ENCODE measurements at places on chromosomes 1 and 21. TPM values are rescaled to one million over a fixed set of nuclear protein-coding genes. Genes with fewer than 3 reads are reported as not detected.

DNA sequence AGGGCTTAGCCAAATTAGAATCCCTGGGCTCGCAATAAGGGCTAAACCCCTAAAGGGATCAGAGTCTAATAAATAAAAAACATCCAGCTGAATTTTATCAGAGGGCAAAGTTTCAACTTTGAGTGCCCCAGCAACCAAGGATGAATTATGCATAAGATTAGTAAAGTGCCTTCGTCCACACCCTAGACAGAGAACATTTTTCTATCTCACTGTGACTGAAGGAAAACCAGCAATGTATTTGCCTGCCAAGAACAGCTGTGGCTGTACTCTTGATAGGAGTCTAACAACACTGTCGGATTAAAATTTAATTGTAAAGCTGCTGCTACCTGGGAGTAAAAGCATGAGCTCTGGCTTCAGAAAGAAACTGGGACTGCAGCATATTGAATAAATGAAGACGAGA, 23.3 kb downstream of the WNT2B start:
- DNase-seq, result no peak

DNA sequence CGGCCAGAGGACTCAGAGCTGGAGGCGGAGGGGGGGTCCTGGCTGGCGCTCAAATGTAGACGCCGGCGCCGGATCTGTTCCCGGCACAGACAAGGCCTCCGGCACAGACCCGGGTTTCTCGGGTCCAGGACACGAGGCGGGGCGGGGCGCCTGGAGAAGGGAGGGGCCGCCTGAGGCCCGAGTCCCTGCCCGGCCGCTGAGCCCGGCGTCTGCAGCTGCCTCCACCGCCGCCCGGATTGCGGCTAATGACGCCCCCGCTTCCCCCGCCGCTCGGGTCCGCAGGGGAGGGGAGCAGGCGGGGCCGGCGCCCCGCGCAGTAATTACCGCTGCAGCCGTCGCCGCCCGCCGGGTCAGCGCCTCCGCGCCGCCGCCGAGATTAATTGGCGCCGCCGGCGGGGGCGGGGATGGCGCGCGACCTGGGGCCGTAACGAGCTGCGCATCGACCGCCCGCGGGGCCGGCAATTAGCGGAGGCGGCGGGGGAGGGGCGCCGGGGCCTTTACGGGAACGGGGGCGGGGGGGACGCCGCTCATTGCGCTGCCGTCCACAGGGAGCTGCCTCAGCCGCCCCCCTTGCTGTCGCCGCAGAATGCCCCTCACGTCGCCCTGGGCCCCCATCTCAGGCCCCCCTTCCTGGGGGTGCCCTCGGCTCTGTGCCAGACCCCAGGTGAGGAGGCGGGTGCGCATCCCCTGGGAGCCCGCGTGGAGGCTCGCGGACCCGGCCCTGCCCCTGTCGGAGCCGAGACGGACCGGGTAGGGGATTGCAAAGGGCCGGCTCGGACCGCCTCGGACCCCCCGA, 17.3 kb downstream of the NOC2L start:
- no peak for DNase-seq

DNA sequence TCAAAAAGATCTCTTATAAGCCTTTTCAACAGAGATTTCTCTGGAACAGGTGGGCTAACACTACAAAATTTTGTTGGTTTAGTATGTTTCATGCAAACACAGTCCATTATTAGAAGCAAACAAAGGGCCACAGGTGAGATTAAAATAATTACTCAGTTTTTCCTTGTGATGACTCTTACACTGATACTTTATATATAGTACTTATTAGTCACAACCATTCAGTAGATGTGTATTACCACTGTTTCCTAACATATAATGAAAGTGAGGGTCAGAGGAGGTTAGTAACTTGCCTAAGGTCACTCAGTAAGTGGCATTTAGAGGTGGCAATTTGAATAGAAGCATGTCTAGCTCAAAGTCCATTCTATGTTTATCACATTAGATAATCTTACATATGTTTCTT, 44.2 kb downstream of the CYYR1 start:
- no peak for DNase-seq

- no peak for DNase-seq
Measured at GRCh38 chr1:169563019-169563615, 23.2 kb downstream of the F5 start.

The C1orf210 gene
- not detected for total RNA-seq

- no peak for DNase-seq
Measured at GRCh38 chr1:113283914-113284313, 106.4 kb upstream of the MAGI3 start.

GRCh38 chr1:2151911-2152310, 42.7 kb downstream of the FAAP20 start:
- no peak for DNase-seq

- DNase-seq, result no peak
Measured at GRCh38 chr1:5681654-5682053, 310.6 kb downstream of the NPHP4 start.

DNA sequence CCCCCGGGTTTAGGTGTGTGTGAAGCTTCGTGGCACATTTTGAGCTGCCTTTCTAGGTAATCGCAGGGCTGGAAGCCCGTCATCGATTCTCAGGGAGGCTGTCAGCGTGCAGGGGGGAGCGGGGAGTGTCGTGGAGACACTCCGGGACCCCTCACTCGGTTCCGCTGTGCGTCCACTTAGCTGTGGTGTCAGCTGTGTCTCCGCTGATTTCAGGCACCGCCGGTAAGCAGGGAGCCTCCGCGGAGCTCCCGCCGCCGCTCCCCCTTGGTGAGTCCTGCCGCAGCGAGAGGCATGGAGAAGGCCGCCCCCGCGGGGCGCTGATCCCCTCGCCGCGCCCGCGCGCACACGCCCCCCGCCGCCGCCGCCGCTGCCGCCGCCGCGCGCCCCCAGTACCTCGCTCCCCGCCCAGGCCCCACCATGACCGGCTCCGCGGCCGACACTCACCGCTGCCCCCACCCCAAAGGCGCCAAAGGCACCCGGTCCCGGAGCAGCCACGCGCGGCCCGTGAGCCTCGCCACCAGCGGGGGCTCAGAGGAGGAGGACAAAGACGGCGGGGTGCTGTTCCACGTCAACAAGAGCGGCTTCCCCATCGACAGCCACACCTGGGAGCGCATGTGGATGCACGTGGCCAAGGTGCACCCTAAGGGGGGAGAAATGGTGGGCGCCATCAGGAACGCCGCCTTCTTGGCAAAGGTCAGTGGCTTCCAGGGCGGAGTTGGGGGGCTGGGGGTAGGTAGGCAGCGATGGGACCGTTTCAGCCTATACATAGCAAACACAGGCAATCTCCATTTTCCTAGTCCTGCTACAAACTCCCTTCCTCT, 995 bp downstream of the VASH2 start:
- no peak for DNase-seq
